ENCODE measurements at places on chromosomes 5 and 9. TPM values are rescaled to one million over a fixed set of nuclear protein-coding genes. Genes with fewer than 3 reads are reported as not detected.

- DNase-seq: no peak
These were observed 5.1 kb downstream of the GRK6 start for GRCh38 chr5:177431317-177432142.

- no peak for DNase-seq
These were observed 1.9 kb downstream of the RASEF start for GRCh38 chr9:83061036-83061435.

NPDC1 gene
- total RNA-seq: 1.2 TPM

DNA sequence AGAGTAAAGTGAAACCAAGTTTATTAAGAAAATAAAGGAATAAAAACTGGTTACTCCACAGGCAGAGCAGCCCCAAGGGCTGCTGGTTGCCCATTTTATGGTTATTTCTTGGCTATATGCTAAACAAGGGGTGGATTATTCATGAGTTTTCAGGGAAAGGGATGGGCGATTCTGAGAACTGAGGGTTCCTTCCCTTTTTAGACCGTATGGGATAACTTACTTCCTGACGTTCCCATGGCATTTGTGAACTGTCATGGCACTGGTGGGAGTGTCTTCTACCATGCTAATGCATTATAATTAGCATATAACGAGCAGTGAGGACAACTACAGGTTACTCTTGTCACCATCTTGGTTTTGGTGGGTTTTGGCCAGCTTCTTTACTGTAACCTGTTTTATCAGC, 323.9 kb upstream of the PTGER4 start:
- DNase-seq: no peak

IL33 gene
- not detected for total RNA-seq

LVRN gene
- not detected for total RNA-seq

DNA sequence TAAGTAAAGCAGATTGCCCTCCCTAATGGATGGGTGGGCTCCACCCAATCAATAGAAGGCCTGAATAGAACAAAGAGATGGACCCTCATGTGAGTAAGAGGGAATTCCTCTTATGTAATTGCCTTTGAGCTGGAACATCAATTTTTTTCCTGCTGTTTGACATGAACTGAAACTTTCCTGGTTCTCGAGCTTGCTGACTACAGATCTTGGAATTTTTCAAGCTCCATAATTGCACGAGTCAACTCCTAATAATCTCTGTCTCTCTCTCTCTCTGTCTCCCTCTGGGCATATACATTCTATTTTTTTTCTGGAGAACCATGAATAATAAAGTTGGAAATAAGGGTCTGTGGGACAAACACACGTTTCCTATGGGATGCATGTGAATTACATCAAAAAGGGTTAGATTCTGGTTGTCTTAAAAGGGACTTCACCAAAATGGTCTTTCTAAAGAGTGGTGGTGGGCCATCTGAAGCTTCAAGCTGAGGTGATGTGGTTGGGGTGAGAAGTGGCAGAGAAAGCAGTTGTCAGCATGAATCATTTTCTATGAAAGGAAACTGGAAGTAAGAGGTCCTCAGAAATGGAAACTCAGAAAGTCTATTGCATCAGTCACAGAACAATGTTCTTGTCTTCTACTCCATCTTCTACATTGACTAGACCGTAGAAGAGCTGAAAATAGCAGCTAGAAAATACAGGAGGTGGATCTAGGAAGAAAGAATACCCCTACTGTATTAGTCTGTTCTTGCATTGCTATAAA, 47.0 kb upstream of the HOMER1 start:
- DNase-seq: no peak

Data from H4 (cell line).